ENCODE measurements at places on chromosomes 3 and 15.

- no peak for DNase-seq
These were observed 257.3 kb downstream of the ABHD5 start for GRCh38 chr3:43948013-43948412.

DNA sequence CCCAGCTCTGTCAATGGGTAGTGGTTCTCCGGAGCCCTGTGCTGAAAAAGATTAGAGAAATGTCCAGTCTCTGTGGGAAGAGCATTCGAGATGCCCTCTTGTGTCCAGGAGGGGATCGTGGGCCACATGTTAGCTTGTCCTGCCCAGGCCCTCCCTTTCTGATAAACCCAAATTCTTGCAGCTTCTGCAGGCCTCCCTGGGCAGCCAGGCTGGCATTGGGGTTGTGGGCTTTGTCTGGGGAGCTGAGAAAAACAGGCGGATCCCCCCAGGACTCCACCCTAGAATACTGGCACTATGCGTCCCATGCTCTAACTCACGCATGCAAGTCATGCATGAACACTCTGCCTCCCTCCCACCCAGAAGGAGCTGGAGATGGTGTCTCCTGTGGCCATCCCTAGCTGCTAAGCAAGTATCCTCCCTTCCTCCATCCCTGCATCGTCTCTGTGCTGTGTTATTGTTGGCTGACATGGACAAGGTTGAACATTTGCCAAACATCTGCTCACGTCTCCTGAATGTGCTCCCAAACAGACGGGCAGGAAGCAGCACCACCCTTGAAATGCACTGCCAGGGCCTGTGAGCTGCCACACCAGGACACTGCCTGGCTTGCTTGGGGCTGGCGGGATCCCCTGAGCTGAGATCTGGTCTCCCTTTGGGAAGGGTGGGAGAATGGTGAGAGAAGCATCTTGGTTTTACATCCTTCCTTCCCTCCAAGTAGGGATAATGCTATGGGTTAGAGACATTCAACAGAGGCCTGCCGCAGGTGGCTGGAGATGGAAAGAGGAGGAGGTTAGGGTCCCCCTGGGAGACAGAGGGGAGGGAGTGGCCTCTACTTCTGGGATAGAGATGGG lies 26.5 kb downstream of the CFAP161 start:
- no peak for DNase-seq

DNA sequence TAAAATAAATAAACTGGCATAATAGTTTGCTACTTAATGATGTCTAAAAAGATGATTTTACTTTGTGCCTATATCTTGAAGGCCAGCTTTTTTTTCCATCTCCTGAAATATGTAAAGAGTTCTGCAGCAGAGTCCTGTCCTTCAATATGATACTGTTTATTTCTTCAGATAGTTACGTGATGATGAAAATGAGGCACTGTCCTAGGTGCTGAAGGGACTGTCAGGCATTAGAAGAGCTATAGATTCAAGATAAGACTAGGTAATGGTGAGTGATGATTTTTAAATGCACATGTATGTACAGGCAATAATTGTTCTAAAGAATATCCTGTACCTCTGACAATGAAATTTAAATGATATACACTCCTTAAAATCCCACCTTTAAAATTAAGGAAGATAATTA lies 326.9 kb upstream of the DNAJC19 start:
- DNase-seq: no peak

DNA sequence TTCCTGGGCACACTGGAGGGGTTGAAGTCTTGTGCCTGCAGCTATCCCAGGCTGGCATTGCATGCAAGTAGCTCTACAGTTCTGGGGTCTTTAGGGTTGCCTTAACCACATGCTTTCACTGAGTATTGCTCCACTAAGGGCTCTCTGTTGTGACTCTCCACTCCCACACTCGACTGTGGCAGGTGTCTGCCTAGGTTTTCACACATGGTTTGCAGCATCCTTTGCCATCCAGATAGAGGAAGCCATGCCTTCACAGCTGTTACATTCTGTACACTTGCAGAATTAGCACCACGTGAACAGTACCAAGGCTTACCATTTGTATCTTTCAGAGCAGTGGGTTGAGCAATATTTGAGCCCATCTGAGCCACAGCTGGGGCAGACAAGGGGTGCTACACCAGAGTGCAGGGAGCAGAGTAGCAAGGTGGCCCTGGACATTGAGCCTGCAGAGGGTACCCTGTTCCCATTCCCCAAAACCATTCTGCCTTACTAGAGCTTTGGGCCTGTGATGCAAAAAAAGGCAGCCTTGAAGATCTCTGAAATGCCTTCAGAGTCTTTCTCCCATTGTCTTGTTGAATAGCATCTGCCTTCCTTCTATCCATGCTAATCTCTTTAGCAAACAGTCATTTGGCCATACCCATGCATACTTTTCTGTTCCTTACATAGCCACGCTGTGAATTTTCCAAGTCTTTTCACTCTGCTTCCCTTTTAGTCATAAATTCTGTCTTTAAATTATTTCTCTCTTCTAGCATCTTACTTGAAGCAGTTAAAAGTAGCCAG lies 95.2 kb upstream of the PLCL2 start:
- no peak for DNase-seq

DNA sequence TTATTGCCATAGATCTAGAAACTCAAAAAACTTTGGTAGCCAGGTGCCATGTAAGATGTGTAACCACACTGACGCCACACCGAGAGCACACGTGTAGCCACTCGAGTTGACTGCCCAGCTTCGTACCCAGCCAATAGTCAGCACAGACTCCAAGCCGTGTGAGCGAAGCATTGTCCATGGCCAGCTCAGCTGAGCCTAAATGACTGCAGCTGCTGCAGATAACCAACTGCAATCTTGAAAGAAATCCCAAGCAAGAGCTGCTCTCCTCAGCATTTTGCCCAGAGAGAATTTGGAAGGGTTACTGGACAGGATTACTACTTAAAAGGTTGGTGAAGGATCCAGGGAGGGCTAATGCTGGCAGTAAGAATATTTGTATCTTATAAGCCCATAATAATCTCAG lies 193.0 kb upstream of the THRB start:
- no peak for DNase-seq

All from stimulated activated CD8-positive, alpha-beta memory T cell treated with anti-CD3 and anti-CD28 coated beads, Interleukin-15, amount 100 ng/mL, for 4 hours (primary cell).